Kidney glomerular epithelial cell (primary cell): ENCODE measurements at places on chromosomes 5 and 9.

DNA sequence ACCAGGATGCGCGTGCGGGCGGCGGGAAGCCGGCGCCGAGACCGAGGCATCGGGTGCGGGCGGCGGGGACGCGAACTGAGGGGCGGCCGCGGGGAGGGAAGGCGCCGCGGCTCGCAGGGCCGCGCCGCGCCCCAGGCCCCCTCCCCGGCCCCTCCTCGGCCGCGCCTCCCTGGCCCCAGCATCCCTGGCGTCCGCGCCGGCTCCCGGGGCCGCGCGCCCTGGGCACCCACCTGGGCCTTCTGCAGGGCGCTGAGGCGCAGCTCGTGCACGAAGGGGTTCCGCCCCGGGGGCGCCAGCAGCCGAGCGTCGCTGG is 324 bp downstream of the LPCAT1 start:
- no peak for DNase-seq

DNA sequence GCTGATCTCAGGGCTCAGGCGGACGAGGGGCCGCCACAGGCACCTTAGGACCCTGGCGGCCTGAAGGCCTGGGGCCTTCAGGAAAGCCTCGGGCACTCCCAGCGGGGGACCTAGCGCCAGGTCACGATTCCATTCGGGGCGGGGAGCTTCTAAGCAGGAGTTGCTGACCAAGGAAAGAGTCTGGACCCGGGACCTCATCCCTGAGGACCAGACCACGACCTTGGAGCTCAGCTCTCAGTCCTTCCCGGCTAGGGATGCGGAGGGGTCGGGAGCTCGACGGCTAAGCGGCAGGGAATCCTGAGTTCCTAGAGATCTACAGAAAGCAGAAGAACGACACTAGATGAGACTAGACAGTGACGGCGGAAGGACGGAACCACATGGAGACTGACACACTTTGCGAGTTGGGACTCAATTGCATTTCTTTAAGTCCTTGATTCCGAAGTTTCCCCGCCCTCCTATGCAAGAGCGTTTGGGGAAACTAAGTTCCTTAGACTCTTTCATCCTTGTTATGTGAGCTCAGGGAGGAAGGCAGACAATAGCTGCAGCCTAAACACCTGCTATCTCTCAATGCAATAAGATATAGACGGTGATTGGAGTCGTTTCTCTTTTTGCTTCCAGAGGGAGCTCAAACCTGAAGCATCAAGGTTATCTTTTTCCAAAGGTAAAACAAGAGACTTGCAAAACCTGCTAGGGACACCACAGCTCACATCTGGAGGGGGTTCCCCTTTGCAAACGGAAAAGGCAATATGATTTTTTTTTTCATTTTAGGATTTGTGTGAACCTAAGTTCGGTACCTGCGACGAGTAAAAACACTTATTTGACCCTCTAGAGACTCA is 9.7 kb downstream of the NR2F1-AS1 start:
- no peak for DNase-seq

DNA sequence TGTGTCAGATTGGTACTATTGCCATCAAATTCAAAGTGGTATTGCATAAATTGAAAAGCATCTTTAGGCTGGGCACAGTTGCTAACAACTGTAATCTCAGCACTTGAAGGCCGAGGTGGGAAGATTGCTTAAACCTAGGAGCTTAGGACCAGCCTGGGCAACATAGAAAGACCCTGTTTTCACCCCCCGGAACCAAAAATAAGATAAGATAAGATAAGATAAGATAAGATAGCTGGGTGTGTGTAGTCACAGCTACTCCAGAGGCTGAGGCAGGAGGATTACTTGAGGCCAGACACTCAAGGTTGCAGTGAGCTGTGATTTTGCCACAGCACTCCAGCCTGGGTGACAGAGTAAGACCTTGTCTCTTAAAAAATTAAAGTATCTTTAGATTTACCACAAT is 297.9 kb upstream of the SEMA6A start:
- DNase-seq = no peak

GRCh38 chr5:152151113-152151512 is 226.5 kb upstream of the GLRA1 start:
- no peak for DNase-seq

- peak; percentile 66 for DNase-seq
Measured at GRCh38 chr9:129131300-129132145, 20.3 kb downstream of the PTPA start.

GRCh38 chr5:163727028-163727427 is 221.6 kb downstream of the MAT2B start:
- DNase-seq = no peak

DNA sequence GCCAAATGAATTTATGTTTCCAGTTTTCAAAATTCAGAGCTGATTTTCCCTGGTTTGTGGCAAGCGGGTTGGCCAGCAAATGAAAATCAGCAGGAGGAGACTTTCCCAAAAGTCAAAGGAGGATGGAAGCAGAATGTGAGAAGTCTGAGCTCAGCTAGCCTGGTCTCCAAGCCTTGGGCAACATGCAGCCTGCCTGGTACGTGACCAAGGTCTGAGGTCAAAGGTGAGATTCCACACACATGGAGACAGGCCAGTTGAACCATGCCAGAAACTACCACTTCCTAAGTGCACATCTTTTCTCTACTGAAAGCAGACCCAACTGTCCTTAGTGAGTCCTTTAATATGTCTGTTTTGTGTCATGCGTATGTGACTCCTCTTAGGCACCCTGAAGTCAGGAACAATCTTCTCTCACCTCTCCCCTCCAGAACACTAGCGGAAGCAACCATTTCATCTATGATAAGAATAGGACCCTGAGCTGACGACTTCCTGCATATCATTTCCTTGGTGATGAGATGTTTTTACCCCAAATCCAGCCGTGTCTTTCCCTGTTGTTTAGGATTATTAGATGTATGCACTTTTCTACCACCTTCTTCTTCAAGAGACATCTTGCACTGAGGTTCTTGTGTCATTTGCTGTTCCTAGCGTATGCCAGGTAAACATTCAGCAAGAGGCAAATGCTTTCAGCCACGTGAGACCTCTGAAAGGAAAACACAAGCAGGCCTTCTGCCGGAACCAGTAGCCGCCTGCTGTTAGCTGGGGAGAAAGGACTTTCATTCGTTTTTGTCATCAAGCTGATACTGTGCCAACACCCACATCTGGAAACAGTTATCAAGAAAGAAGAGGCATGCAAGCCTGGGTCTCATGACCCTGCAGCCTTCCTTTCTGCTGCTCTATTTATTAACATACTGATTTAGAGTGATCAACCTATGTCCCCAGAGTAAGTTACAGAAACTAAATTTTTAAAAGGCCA is 9.7 kb upstream of the TGFBI start:
- no peak for DNase-seq

DNA sequence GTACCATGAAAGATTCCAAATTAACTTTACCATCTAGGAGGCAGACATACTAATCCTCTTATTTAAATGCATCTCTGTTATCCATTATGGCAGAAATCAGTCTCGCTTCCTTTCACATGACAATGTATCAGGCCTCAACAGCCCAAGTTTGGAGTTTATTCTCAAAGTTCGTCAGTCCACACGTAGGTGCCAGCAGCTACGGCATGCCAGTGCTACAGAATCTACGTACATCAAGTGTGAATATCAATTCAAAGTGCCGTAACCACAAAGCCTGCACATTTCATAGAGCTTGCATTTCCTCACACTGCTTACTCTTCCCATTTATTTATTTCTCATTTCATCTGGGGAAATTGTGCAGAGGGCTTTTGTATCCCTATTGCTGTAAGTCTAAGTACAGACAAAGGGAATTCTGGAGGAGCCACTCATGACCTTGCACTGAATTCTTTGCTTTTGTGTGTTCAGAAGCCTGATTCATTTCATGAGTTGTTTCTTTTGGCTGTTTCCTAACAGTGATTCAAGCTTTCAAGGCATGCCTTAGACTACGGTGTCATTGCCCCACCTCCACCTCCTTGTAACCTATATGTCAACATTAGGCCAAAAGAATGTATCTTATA is 10.0 kb downstream of the ENC1 start:
- peak; percentile 84 for DNase-seq

GRCh38 chr5:114838937-114839336 is 330.8 kb downstream of the TRIM36 start:
- DNase-seq = no peak

DNA sequence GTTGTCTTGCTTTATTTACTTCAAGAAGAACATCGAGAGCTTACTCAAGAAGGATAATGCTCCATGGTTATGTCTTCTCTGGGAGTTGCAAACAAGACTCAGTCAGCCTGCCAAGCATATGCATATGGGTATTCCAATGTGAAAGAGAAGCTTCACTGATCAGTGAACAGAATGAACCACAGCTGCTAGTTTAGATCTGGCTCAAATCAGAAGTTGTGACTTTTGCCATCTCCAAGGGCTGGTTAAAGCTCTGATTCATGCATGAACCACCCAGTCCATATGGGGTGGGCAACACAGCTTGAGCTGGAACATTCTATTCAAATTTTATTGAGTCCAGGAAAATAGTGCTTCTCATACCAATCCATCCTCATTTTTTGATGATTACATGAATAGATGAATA is 50.0 kb downstream of the ATPSCKMT start:
- no peak for DNase-seq

DNA sequence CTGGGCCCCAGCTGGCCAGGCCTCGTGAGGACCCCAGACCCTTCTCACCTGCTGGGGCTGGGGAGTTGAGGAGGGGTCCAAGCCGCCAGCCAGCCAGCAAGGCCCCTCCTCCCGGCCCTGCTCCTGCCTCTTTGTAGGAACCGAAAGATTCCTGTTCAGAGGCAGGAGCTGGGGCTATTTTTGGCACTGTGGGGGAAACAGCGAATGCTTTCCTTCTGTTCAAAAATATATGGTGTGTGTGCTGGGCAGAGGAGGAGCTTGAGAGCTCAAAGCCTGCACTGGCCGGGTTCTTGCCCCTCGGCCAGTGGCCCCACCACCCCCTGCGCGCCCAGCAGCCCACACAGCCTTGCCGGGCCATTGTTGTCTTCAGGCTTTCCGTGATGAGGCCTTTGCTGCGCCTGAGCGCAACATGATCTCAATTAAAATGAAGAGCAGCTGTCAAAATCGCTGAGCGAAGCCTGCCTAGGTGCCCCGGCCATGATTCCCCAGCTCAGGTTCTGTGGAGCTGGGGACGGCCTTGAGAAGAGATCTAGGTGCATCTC is 13.4 kb downstream of the NCS1 start:
- no peak for DNase-seq

GRCh38 chr5:28214292-28214691 is 1175.9 kb upstream of the CDH9 start:
- no peak for DNase-seq

GRCh38 chr5:149581931-149582768 is 852 bp downstream of the ARHGEF37 start:
- DNase-seq = peak; percentile 31

- no peak for DNase-seq
Measured at GRCh38 chr5:174231956-174232487, 186.5 kb downstream of the NSG2 start.

- DNase-seq = no peak
Measured at GRCh38 chr5:156254196-156254595, 72.8 kb upstream of the SGCD start.

DNA sequence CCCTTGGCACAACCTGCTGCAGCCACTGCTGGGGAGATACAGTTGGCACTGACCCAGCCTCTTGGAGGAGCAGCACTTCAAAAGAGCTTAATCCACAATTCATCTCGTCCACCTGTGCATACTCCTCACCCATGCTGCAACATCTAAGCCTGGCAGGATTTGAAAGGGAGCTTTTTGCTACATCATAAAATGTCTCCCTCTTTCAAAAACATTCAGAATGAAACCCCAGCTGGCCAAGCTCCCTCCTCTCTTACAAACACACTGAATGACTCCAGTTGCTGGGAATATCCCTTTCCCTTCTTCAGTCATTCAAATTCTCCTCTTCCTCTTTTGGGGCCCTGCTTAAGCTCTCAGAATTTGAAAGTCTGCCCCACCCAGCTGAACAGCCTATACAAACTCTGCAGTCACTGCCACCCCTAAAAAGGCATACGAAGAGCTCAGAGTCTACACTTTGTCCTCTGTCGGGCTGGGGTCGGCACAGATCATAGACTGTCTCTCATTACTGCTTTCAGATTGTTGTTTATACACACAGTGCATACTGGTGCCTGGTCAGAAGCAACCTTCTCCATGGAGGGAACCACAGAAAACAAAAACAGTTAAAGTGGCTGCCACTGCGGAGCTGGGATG is 8.8 kb upstream of the C5orf15 start:
- no peak for DNase-seq

GRCh38 chr5:126422994-126423788 is at the start of gene GRAMD2B:
GRAMD2B (plus strand) TSS chr5:126423409; CDS start chr5:126423607, 198 bp downstream.
- peak; percentile 93 for DNase-seq

- no peak for DNase-seq
Measured at GRCh38 chr9:130938652-130939404, at the start of gene FIBCD1. FIBCD1 (minus strand) TSS chr9:130939247; CDS start chr9:130938607, 640 bp downstream.

DNA sequence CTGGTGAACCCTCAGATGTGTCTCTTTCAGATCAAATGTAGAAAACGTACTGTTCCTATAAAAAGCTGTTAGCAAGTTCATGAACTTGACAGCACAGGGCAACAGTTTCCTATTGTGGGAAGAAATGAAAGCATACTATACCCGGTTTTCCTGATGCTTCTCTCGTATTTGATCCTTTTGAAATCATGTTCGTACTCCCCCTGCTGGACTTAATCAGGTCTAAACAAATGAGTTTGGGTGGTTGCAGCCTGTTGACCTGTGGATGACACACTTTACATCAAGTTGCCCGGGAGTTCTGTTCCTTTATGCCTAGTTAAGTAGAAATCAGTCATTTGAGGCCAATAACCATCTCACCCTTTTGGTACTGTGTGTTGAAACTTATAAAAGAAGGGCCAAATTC is 1992.3 kb downstream of the MAT2B start:
- no peak for DNase-seq

GRCh38 chr9:111005746-111006470 is 32.4 kb downstream of the LPAR1 start:
- no peak for DNase-seq

GRCh38 chr5:5380298-5380697 is 42.2 kb upstream of the ICE1 start:
- DNase-seq = no peak

DNA sequence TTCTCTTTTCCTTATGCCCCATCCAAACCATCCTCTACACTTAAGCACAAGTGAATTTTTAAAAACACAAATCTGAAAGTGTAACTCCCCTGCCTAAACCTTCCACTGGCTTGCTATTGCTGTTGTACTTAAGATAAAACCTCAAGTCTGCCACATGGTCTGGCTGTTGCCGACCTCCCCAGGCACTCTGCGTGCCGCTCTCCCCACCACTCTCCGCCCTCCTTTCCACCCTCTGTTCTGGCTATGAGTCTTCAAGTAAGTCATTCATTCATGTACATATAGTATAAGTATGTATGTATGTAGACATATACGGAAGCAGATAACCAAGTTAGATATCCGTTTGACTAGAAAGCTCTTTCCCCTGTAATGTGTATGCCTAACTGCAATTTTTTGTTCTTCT is 94.7 kb upstream of the ANKRD55 start:
- no peak for DNase-seq

DNA sequence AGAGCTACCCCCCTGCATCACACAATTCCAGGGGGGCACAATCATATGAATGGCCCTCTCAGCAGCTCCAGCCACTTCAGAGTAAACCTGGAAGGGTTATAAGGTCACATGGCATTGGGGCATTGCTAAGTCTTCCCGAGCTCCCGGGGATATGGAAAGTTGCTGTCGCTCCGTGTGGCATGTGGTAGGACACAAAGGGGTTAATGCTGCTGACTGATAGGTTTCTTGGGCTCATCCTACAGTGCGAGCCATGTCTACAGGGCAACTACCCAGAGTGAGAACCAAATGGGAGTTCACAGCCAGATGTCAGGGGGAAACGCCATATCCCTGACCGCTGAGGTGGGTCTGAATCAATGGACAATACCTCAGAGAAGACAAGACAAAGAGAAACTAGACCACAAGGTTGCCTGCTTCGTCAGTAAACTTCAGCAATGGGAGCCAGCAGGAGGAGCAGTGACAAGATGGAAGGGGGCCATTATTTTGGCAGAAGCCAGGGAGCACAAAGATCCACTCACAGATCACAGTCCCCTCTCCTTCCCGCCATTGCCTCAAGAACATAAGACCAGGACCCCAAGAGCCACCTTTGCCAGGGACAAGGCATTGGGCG is 52.4 kb upstream of the SHISAL2B start:
- no peak for DNase-seq
